ENCODE measurements at places on chromosomes 7 and 10.

- DNase-seq, result no peak
Measured at GRCh38 chr7:106777674-106778299, 87.3 kb upstream of the PIK3CG start.

- no peak for DNase-seq
Measured at GRCh38 chr7:112206991-112207592, 597 bp downstream of the ZNF277 start.

DNA sequence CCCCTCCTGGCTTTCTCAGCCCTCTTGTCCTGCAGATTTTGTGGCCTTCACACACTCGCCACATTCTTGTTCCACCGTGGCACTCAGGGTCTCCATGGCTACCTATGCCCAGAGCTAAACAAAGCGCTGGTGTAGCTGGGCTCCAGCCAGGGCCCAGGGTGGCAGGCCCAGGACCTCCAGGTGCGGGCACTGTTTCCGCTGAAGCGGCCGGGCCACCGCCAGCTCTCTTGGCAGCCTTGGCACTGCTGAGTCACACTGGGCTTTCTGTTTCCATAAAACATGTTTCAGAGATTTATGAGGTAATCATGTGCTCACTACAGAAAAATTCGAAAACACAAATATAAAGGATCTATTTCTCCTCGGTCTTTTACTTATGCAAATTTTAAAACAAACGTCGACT lies 51.3 kb downstream of the AOC1 start:
- DNase-seq, result peak; percentile 22

- no peak for DNase-seq
Measured at GRCh38 chr7:36749282-36749960, 25.1 kb upstream of the AOAH start.

DNA sequence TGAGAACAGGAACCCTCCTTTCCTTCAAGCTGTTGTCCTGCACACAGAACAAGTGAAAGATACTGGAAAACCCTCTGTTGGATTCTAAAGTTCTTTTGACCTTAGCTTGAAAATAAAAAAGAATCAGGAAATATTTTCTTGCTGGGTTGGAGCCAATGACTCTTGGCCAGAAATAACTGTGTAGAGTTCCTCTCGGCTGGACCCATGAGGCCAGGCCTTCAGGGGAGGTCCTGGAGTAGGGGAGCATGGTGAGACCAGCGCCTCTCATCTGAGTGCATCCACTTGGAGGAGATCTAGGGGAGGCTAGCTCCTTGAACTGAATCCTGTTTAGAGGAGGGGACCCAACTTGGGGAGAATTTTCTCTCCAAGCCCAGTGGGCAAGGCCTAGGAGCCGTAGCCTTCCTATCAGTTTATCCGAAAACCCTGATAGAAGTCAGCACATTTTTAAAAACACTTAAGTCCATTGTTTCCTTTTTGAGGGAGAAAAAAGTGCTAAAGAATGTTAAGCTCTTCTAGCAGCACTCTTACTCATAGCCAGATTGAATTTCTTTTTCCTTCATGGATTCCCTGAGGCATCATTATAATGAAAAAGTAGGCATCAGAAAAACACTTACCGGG lies 635.7 kb upstream of the ANKRD30A start:
- no peak for DNase-seq

DNA sequence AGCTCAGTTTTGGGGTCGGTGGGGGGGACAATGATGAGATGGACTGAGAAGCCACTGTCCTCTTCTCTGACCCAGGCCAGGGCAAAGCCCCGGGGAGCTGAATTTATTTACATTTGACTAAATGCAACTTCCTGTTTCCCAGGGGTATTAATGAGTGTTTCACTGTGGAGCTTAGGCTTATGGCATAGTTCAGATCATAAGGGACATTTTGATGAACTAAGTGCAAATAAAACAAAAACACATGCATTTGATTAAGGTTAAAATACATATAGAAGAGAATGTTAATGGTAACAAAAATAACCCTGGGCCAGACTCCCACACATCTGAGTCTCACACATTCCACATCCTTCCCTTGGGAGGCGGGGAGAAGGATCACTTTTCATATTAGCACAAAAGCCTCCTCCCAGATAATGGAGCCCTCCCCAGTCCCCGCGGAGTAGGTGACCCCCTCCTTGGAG lies 320.6 kb downstream of the FRMD4A start:
- no peak for DNase-seq

All from activated CD4-positive, alpha-beta T cell treated with anti-CD3 and anti-CD28 coated beads, Interleukin-2, Interleukin-4, amounts not matched to agents 100 ng/mL and 50 ng/mL, durations not matched to agents 16 hours and 8 hours (primary cell).